ENCODE measurements at places on chromosomes 16 and 17.

DNA sequence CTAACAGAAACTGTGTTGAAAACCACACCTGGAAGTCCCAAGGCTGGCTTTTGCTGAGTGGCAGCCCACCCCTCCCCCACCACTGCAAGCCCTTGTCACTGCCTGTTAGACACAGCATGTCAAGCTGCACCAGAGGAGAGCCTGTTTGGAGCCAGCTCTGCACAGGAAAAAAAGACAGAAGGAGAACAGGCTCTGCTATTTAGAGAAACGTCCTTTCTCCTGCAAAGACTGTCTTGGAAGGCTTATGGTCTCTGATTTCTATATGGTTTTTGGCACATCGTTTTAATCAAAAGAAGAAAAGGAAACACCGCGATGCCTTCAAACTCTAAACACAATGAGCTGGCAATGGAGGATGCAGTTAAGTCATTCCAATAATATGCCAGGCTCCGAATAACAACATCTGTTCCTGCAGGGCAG, 275.5 kb downstream of the MAP2K4 start:
- peak; percentile 32 for DNase-seq

GRCh38 chr16:55641430-55642056, 14.2 kb upstream of the SLC6A2 start:
- DNase-seq = no peak

DNA sequence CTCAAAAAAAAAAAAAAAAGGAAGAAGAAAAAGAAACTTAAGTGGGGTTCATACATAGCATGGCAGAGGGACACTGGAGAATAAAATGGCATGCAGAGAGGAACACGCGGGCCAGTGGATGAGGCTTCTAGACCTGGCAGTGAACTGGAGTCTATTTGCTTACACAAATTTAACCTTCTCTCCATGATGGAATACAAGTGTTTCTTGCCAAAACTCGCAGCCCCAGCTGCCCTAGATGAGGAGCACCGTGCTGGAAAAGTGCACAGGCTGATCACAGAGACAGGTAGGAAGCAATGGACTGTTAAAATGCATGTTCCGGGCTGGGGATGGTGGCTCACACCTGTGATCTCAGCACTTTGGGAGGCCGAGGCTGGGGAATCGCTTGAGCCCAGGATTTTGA, 9.3 kb downstream of the SSTR2 start:
- DNase-seq = no peak

GRCh38 chr16:1381612-1382406, 30.1 kb downstream of the GNPTG start:
- DNase-seq = no peak

DNA sequence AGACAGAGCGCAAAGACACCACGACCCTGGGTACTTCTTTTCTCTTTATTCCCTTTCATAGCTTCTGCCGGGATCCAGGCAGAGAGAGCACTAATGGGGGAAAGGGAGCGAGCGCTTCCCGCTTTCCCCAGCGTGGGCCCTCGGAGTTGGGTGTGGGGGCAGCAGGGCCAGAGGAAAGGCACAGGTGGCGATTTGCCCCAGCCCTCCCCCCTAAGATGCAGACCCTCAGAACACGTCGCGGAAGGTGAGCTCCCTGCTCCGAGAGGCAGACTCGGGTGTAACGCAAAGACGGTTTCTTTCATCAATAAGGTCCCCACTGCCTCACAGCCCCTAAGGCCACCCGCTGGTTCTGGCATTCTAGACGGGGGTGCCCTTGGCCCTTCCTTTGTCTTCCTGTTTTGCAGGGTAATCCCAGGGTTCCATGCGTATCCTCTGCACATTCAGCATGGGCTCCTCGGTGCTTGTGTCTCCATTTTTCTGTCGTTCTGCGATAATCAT, 570 bp upstream of the NME3 start:
- peak; percentile 63 for DNase-seq

DNA sequence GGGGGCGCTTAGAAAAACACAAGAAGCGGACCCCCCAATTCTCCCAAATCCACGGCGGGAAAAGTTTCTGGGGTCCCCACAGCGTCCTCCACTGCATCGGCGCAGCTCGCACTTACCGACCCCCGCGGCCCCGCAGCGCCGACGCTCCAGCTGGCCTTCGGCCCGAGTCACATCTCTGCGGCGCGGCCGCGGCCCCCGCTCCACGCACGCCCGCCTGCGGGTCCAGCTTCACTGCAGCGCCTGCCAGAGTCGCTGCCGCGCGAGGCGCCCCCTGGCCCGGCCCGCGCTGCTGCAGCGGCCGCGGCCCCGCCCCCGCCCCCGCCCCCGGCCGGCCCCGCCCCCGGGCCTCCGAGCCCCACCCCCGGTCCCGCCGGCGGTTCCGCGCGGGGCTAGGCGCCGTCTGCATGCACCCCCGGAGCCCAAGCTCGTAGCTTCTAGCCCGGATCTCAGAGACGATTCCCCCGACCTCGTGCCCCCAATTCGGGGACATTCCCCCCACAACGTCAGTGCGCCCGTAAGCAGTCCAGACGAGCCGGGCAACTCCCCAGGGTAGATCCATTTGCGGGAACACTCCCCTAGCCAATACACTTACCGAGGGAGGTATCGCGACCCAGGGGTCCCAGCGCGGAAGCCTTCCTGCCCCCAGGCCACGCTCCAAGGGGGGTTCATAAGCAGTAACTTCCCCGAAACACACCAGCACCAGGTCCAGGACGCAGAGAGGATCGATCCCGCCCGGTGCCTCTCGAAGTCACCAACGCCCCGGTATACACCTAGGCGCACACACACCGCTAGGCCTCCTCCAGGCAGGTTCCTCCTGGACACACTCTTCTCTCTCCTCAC, at the start of gene GPRC5B:
TSS of gene GPRC5B (minus strand) at position 238 of the 840 bp plus-strand sequence. CDS start 12,003 bp downstream, outside the sequence.
- peak; percentile 66 for DNase-seq

- DNase-seq = no peak
Observed at GRCh38 chr17:40440166-40440565, 3.1 kb upstream of the IGFBP4 start.

- no peak for DNase-seq
Observed at GRCh38 chr17:70105641-70106040, 30.6 kb downstream of the KCNJ16 start.

DNA sequence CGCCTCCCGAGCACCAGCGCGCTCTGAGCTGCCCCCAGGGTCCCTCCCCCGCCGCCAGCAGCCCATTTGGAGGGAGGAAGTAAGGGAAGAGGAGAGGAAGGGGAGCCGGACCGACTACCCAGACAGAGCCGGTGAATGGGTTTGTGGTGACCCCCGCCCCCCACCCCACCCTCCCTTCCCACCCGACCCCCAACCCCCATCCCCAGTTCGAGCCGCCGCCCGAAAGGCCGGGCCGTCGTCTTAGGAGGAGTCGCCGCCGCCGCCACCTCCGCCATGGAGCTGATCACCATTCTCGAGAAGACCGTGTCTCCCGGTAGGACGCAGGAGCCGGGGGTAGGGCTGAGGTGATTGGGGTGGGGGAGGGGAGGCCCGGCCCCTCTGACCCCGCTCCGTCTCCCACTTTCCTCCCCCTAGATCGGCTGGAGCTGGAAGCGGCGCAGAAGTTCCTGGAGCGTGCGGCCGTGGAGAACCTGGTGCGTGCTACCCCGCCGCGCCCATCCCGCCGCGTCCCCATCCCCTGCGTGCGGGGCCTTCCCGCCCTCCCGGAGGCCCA, 329 bp downstream of the KPNB1 start:
- DNase-seq = peak; percentile 59

GRCh38 chr16:79055251-79055970, 545.1 kb downstream of the MAF start:
- DNase-seq = no peak

DNA sequence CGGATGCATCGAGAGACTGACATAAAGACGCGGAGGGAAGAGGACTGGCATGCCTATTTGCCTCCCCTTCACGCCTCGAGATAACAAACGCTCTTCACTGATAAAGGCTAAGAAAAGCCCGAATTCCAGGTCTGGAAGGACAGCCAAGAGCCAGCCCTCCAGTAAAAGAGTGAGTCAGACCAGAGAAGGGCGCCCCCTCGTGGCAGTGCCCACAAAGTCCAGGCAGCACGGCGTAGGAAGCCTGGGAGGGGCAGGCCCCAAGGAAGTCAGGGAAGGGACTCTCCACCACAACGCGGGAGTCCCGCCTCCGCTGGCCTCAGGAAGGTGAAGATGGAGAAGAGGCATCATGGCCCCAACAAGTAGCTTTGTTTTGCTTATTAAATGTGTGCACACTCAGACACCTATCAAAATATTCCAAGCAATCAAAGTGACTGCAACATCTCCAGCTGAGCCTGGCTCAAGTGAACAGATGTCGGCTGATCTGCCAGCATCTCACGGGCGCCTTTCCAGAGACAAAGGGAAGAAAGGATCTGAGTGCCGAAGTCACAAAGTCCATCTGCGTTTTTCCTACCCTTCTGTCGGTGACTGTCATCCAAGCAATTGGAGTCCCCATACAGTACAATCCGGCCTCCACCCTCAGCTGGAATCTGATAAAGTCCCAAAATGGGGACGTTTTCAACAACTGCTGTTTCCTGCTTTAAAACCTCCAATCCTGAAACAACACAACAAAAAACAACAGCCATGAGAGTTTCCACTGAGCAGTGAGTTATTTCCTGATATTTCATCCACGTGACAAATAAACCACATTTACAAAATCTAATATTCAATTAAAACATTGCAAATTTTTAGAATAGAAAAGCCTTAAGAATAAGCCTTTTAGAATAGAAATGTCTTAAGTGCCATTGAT, 20.4 kb upstream of the SLC38A8 start:
- DNase-seq = peak; percentile 92

GRCh38 chr17:43810226-43810715, 22.7 kb downstream of the MPP3 start:
- no peak for DNase-seq

GRCh38 chr16:86653285-86654006, 75.1 kb downstream of the FOXL1 start:
- no peak for DNase-seq

GRCh38 chr16:12458591-12459358, 344.9 kb downstream of the CPPED1 start:
- DNase-seq = no peak

GRCh38 chr16:89233678-89234490, 16.4 kb downstream of the ZNF778 start:
- DNase-seq = no peak

DNA sequence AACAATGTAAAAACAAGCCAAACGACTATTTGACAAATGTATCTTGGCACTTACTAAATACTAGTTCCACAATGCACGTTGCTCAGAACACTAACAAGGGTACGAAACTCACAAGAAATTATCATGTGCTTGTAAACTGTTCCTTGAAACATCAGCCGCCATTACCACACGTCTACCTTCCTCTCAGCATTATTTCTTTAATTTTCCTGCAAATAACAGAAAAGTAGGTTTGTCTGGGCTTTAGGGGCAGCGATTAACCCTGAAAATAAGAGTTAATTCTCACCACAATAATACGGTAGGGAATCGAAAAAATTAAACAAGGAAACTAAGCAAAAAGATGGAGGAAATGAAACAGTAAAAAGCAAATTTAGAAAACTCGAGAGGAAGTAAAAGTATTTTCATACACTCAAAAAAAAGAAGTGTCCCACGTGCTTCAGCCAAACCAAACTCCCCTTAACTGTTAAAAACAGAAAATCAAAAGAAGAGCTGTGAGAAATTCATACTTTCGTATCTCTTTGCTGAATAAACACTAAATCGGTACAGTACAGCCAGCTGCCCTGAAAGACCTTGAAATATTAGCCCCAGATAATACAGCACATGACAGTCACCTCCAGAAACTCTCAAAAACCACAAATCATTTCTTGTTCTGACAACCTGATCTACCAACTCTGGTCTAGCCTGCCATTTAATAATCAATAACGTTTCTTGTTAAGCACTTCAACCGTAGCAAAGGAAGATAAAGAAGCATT, 1.2 kb downstream of the ARHGAP17 start:
- DNase-seq = no peak

Measured in GM23338 (cell line).